CD4-positive, alpha-beta T cell treated with Interleukin-4 for 4 hours (primary cell): ENCODE measurements at places on chromosomes 2 and 18.

DNA sequence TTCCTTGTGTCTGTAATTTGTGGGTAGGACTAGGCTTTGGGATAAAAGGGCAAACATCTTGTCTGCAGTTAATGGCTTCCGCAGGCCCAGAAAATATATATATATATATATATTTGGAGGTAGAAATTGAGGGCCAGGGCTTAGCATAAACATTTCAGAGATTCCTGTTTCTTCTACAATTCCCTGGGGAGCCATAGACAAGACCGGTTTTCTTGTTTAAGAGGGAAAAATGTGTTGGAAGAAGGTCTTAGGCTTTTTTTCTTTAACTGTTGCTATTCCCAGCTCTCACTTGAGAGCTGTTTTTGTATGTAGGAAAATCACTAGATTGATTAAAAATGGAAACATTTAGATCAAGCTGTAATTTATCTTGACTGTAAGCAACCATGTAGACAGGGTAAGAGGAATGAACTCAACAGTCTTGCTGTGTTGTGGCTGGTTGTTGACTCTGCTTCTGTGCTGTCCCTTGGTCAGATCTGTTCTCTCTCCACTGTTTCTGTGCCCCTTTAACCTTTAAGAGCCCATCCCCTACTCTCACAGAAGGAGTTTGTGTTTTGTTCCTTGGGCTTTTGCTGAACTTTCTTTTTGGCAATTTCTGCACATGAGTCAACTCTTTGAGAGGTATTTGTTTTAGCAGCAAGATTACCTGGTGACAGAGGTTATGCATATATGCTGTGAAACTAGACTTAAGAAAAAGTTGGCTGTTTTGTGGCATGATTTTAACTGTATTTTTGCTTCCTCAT, 58.3 kb downstream of the EFEMP1 start:
- no peak for DNase-seq

- no peak for DNase-seq
Measured at GRCh38 chr2:233112329-233112728, 52.2 kb downstream of the INPP5D start.

DNA sequence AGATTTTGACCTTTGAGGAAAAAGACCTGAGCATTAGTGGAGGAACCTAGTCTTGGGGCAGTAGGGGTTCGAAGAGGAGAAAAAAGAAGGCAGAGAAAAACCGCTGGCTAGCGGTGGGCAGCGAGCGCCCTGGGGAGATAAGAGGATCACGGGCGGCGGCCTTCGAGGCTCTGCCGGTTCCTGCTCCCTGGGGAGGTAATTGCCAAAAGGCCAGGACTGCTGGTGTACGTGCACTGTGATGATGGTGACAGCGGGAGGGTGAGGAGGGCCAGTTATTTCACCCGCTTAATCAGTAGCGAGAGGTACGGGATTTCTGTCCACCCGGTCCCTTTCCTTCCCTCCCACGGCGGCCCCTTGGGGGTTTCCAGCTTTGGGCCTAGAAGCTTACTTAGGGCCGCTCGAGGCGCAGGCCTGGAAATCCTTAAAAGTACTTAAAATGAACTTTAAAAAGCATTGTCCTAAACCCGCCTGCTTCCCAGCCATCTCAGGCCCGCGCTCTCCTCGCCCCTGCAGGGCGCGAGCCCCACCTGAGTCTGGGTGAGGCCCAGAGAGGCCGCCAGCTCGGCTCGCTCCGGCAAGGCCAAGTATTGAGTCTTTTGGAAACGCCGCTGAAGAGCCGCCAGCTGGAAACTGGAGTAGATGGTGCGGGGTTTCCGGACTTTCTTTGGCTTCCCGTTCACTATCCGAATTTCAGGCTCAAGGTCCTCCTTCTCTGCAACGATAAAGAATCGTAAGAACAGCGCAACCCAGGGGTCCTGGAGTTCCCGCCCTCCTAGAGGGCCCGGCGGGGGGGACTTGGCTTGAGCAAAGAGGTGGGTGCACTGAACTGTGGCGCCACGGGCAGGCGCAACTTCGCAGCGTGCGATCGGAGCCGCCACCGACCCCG, 1.5 kb downstream of the DLX2 start:
- no peak for DNase-seq

DNA sequence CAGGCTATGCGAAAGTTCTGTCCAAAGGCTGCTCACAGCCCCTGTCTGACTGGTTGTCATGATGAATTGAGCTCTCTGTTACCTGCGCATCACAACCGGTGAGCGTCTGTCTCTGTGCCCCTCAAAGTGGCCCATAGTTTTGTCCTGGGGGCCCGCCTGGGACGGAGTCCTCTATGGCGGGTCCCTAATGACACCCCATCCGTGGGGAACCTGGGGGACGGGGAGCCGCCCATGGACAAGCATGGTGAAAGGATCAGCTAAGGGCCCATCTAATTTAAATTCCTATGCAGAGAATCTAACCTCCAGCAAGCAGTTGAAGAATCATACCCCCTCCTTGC, 473 bp downstream of the ELMOD3 start:
- DNase-seq: no peak

DNA sequence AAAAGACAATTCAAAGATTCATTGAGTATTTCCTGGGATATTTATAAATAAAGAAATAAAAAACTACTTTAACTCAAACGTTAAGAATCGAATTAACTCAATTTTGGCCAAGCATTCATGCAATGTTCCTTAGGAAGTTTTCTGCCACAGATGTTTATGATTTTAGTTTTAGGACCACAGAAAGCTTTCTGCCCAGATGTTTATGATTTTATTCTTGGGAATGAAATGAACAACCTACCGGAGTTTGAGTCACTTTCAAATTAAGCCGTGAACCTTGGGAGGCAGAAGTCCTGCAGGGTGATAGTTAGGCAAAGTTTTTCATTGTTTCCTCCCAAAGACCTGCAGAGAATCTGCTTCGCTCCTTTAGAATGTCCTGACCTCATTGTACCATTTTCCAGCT, 34.7 kb upstream of the MBP start:
- no peak for DNase-seq

DNA sequence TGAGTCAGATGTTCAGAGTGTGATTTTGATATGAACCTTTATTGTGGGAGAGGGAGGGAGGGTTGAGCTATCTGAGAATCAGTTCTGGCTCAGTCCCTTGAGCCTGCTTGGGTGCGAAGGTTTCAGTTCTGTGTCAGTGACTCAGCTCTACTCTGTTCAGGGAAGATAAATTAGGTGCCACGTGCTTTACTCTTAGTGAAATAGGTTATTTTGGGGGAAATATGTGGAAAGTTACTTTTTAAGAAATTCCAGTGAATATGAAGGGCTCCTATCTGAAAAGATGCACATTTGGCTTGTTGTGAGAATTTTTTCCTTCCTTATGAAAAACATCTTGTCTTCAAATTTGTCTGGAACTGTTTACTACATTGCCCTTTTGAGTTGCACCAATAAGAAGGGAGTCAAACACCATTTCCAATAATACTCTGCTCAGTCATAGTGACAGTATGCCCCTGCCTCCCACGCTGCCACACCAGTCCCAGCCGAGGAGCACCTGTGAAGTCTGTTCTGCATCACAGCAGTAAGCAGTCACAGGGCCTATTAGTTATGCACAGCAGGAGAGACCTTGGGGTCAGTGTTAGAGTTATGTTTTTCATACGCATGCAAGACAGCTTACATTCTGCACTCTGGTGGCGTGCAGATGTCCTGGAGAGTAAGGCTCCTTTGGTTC, 32.8 kb upstream of the DNAH7 start:
- DNase-seq: peak; percentile 21

DNA sequence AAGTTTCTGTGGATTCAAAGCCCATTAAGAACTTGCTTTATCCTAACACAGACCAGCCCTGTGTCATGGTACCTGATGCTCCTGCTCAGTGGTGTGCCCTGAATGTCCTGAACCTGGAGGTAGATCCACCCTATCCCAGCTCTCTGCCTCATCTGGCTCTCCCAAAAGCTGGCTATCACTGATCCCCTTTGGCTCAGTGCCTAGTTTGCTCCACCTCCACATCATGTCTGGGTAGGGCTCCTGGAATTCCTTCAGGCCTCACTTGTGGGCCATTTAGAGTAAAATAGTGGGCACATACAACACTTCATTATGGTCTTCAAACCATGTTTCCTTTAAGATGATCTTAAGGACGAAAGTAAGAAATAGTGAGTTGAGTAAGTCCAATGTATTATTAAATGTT, 4.8 kb upstream of the ABCB11 start:
- no peak for DNase-seq

GRCh38 chr18:77110936-77111335, 21.6 kb downstream of the MBP start:
- no peak for DNase-seq

GRCh38 chr2:75820693-75821092, 110.0 kb upstream of the GCFC2 start:
- DNase-seq: no peak

DNA sequence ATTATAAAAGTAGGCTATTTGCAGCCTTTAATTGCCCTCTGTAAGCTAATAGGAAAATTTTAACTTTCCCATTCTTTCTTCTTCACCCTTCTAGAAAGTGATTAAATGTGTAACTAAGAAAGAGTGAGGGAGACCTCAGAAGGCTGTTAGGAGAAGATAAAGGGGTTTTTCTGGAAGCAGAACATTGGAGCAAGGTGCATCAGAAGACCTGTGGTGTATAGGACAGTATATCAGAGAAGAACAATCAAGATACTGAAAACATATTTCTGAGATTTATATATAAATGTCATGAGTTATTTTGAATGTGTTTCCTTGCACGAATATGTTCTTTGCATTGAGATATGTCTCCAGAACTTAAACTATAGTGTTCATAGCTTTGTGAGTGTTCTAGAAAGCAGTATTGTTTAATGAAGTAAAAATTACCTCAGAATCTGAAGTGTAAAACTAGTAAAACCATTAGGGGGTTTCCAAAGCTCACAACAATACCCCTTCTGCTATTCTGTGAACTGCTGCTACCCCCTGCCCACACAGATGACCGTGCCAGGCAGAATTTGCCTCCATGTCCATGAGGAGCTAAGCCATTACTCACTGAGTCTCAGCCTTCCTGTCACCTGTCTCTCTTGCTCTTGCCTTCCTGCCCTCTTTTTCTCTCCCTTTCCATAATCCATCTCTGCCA, 537.9 kb downstream of the EPHA4 start:
- no peak for DNase-seq

DNA sequence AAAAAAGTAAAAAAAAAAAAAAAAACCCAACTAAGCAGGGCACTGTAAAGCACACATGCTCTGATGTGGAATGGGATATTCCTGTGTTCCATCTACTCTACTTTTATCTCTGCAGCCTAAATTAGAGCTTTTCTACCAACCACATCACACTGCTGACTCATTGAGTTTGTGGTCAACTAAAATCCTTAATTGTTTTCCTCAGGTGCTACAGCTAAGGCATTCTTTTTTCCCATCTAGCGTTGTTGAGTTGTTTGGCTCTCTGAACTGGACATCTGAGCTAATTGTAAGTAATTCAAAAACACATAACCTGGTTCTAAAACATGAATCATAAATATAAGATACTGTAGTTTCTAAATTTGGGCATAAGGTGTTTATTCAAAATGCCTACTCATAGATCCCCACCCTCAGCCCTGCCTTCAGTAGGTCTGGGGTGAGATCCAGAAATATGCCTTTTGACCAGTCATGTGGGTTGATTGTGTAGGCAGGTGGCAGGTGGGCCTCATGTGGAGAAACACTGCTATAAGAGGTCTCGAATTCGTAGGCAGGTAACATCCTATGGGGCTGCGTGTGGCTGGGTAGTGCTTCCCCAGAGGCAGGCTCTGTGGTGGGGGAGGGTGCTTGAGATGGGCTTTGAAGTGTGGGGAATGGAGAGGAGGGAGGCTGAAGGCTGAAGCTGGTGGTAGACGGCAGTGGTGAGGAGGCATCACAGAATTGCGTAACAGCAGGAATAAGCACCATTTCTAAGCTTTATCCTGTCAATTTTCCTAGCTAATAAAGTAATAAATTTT, 27.2 kb downstream of the ANKRD29 start:
- no peak for DNase-seq

DNA sequence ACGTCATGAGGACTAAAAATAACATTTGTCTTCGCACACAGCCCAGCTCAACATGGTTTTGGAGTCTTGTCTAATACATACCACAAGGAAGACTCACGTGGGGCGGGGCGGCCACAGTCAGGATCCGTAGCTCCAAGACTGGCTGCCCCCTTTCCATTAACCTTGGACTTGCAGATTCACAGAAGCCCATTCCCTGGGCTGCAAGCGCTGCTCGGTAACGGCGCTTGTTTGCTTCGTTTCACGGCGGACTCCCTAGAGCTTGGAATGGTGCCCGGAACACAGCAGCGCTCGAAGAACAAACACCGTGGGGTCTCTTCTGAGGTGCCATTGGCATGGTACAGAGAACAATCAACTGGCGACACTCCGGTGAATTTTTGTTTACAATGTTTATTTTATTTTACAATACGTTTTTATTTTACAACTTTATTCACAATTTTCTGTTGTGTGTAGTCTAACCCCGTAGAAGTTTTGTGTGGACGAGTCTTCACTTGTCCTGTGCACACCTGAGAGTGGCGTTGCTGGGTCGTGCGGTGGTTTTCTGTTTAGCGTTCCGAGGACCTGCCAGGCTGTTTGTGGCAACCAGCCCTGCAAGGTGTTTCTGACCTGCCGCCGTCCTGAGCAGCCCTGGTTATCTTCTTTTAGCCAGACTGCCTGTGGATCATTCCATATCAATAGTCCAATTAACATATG, 126.5 kb downstream of the GALR1 start:
- DNase-seq: no peak

DNA sequence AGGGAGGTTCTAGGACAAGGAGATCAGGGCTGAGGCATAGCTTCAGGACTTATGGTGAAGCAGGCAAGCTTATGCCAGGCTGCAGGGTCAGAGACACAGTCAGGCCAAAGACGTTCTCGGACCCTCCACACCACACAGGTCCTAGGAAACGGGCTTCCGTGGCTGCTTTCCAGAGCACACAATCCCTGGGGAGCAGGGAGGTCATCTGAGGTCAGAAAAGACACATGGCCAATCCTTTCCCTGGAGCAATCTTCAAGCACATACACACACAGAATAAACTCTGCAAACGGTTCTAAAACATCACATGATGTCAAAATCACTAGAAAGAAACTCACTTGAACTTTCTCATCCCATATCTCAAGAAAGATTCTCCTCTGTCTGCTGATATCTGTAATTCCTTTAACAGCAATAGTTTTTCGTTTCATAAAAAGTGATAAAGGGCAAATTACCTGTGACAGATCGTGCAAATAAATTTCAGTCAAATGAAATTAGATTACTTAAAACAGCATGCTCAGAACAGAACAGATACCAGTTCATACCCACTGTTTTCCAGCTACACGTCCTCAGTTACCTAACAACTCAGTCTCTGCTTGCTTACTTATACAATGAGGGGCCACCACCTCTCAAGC, 63.9 kb downstream of the MBOAT2 start:
- DNase-seq: no peak
